ENCODE measurements at places on chromosomes 2 and 18. TPM values are rescaled to one million over a fixed set of nuclear protein-coding genes. Genes with fewer than 3 reads are reported as not detected.

SH3RF3 gene
- 0.82 TPM for total RNA-seq

L3MBTL4 gene
- not detected for total RNA-seq

SMAD2 gene
- 76.9 TPM for total RNA-seq

TMEM200C gene
- not detected for total RNA-seq

KLHL41 gene
- not detected for total RNA-seq

NCOA1 gene
- total RNA-seq: 2.3 TPM

CXCR4 gene
- total RNA-seq: not detected

XRCC5 gene
- 313 TPM for total RNA-seq

MARCO gene
- not detected for total RNA-seq

ACTG2 gene
- not detected for total RNA-seq

CROCC2 gene
- total RNA-seq: not detected

IL1B gene
- 15.8 TPM for total RNA-seq

CDKL4 gene
- 0.30 TPM for total RNA-seq

MYO5B gene
- 8.8 TPM for total RNA-seq

CYP27C1 gene
- total RNA-seq: not detected

RELCH gene
- total RNA-seq: 17.2 TPM

LRRTM4 gene
- not detected for total RNA-seq

NGEF gene
- total RNA-seq: 52.2 TPM

DES gene
- 22.6 TPM for total RNA-seq

CTDP1 gene
- 28.9 TPM for total RNA-seq

PRSS56 gene
- not detected for total RNA-seq

NMS gene
- not detected for total RNA-seq

IL36G gene
- not detected for total RNA-seq

KANSL3 gene
- total RNA-seq: 23.9 TPM

MROH2A gene
- not detected for total RNA-seq

ARHGEF4 gene
- 0.89 TPM for total RNA-seq

E2F6 gene
- 20.8 TPM for total RNA-seq

FEZ2 gene
- 37.8 TPM for total RNA-seq

SLC39A10 gene
- 26.0 TPM for total RNA-seq

SCTR gene
- not detected for total RNA-seq

GRHL1 gene
- total RNA-seq: not detected

YES1 gene
- 95.9 TPM for total RNA-seq

ERBB4 gene
- total RNA-seq: 0.07 TPM

DNMT3A gene
- total RNA-seq: 9.2 TPM

LHCGR gene
- not detected for total RNA-seq

DLX1 gene
- total RNA-seq: 5.7 TPM

AGXT gene
- total RNA-seq: not detected

RAB6C gene
- not detected for total RNA-seq

ZNF2 gene
- total RNA-seq: 3.3 TPM

MYCN gene
- total RNA-seq: not detected

SLC16A14 gene
- 2.1 TPM for total RNA-seq

PLEKHH2 gene
- 1.2 TPM for total RNA-seq

DSC3 gene
- total RNA-seq: not detected

Data from MG63 (cell line).